Breast epithelium (tissue), 4 donors: ENCODE measurements at places on chromosomes 13 and 19. TPM values are rescaled to one million over a fixed set of nuclear protein-coding genes. Genes with fewer than 3 reads are reported as not detected.
A peak's percentile ranks its signal among the peaks of the same experiment; 100 is the strongest.

DNA sequence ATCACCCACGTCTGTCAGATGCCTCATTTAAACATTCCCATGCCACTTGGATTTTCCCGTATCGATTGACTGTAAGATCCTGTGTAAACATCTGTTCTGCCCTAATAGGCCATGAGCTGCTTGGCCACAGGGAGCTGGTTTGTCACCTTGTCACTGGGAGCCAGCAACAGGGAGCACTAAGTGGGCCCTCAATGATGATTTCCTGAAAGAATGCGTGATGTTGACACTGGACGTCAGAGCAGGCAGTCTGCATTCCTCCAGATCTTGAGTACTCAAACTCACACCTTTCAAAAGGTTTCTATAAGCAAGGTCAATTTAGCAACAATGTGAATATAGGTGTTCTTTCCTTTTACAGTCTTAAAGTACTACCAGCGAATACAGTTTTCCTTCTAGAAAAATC lies 78.8 kb downstream of the TUBGCP3 start:
- no peak overlapping the region for H3K27ac ChIP-seq
- no peaks in the 10 kb centered on the region for H3K4me1 ChIP-seq
- no peaks in the 10 kb centered on the region for H3K27me3 ChIP-seq
- H3K36me3 ChIP-seq = no peaks in the 10 kb centered on the region
- H3K4me3 ChIP-seq = no peak overlapping the region

DNA sequence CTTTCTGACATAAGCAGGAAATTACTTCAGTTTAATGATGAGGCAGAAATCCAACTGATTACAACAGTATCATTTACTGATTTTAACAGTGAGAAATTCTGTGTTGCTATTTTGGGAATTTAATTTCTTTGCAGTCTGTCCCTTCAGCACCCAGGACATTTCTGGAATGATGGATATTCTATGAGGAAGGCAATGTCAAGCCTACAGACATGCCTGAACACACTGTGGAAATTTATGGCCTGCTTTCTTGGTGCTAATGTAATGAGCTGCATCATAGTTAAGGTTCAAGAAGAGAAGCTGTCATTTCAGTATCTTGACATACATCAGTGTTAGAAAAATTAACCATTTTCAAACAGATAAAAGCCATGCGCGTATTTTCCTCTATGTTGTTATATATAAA lies 87.7 kb downstream of the SLITRK1 start:
- no peak for DNase-seq
- no peaks in the 10 kb centered on the region for H3K36me3 ChIP-seq
- H3K4me3 ChIP-seq = no peak overlapping the region
- H3K27me3 ChIP-seq = no peaks in the 10 kb centered on the region
- no peak overlapping the region for H3K27ac ChIP-seq

- H3K27ac ChIP-seq = no peak overlapping the region
- H3K4me3 ChIP-seq = no peak overlapping the region
- no peaks in the 10 kb centered on the region for H3K36me3 ChIP-seq
- DNase-seq = no peak
Observed at GRCh38 chr19:16591803-16592556, 19.8 kb upstream of the SLC35E1 start.

GRCh38 chr13:111539791-111540446 lies 219.5 kb downstream of the TEX29 start:
- no peak overlapping the region for H3K27ac ChIP-seq
- H3K4me3 ChIP-seq = no peak overlapping the region
- H3K4me1 ChIP-seq = no peaks in the 10 kb centered on the region
- no peaks in the 10 kb centered on the region for H3K36me3 ChIP-seq
- DNase-seq = no peak

GRCh38 chr13:25170554-25171111 lies 1.5 kb downstream of the AMER2 start:
- H3K4me1 ChIP-seq = no peaks in the 10 kb centered on the region
- H3K27me3 ChIP-seq = peaks cover 3% of the 10 kb centered on the region
- no peak overlapping the region for H3K27ac ChIP-seq
- peak overlapping the region; percentile 43 for H3K4me3 ChIP-seq
- H3K36me3 ChIP-seq = no peaks in the 10 kb centered on the region

DNA sequence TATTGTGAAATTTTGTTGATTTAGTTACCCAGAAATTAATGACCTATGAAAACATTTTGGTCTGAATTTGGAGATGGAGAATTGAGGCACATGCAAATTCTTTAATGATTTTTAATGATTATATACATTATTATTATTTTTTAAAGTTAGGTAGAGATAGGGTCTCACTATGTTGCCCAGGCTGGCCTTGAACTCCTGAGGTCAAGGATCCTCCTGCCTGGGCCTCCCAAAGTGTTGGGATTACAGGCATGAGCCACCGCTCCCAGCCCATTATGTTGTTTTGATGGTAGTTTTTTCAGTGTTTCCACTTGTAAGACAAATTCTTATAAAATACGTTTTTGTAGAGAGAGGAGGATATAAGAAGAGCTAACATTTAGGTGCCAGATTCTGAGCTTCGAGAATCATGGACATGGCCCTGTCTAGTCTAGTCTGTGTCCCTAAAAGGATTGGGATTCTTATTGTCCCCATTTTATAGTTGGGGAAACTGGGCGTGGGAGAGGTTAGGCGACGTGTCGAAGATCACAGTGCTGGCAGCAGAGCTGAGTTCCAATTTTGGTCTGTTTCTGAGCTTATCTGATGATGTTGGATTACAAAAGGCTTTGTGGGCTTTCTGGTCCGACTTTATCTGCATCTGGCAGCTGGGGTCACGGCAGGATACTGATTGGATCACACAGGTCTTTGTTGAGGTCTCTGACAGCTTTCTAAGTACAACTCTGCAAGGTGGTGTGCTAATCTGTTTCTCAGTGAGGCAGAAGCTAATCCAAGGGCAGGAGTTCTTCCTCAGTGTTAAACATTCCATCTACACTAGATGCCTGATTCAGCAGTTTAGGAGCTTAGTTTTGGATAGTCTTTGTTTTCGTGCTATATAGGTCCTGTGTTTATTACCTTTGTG lies 7.5 kb upstream of the WDR88 start:
- DNase-seq = no peak
- H3K36me3 ChIP-seq = peaks cover 10% of the 10 kb centered on the region
- no peaks in the 10 kb centered on the region for H3K27me3 ChIP-seq
- no peaks in the 10 kb centered on the region for H3K4me1 ChIP-seq
- no peak overlapping the region for H3K4me3 ChIP-seq
- no peak overlapping the region for H3K27ac ChIP-seq

- H3K27me3 ChIP-seq = no peaks in the 10 kb centered on the region
- no peaks in the 10 kb centered on the region for H3K4me1 ChIP-seq
- no peak overlapping the region for H3K27ac ChIP-seq
- peak overlapping the region; percentile 43 for H3K4me3 ChIP-seq
- H3K36me3 ChIP-seq = no peaks in the 10 kb centered on the region
- no peak for DNase-seq
Observed at GRCh38 chr19:23956051-23956450, 41.4 kb downstream of the ZNF726 start.

DNA sequence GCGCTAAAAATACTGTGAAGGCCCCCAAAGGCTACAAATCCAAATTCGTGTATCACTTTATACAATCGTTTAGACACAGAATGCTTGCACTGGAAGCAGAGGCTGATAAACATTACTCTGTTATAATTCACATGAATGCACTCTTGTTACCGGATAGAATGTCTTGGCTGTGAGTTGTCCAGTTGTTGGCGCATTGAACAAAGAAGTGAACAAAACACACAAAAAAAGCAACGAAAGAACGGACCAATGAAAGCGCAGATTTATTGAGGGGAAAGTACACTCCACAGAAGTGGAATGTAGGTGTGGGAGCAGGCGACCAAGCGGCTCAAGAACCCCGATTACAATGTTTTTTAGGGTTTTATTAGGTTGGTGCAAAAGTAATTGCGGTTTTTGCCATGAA lies 529 bp upstream of the ZNF418 start:
- no peaks in the 10 kb centered on the region for H3K4me1 ChIP-seq
- peaks cover 1% of the 10 kb centered on the region for H3K36me3 ChIP-seq
- no peak overlapping the region for H3K4me3 ChIP-seq
- no peaks in the 10 kb centered on the region for H3K27me3 ChIP-seq
- H3K27ac ChIP-seq = no peak overlapping the region

DNA sequence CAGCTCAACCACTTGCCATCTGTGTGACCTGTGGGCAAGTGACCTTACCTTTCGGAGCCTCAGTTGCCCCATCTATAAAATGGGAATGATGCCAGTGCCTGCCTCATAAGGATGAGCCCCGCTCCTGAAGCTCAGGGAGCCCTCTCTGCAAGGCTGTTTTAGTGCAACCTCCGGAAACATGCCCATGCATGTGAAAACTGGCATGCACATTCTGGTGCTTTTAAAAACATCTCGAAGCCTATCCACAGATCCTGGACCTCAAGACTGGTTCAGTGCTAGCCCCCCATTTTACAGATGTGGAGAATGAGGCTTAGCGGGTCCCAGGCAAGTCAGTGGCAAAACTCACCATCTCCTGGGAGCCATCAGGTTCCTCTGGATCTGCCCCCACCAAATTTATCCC lies 5.6 kb downstream of the CADM4 start:
- no peaks in the 10 kb centered on the region for H3K36me3 ChIP-seq
- H3K27ac ChIP-seq = peak overlapping the region; percentile 86
- peak overlapping the region; percentile 58 for H3K4me3 ChIP-seq
- H3K27me3 ChIP-seq = no peaks in the 10 kb centered on the region
- no peak for DNase-seq
- no peaks in the 10 kb centered on the region for H3K4me1 ChIP-seq

GRCh38 chr19:17183858-17184321 lies 31.3 kb upstream of the USE1 start:
- DNase-seq = no peak
- no peak overlapping the region for H3K27ac ChIP-seq
- H3K27me3 ChIP-seq = no peaks in the 10 kb centered on the region
- no peaks in the 10 kb centered on the region for H3K36me3 ChIP-seq
- no peak overlapping the region for H3K4me3 ChIP-seq

DNA sequence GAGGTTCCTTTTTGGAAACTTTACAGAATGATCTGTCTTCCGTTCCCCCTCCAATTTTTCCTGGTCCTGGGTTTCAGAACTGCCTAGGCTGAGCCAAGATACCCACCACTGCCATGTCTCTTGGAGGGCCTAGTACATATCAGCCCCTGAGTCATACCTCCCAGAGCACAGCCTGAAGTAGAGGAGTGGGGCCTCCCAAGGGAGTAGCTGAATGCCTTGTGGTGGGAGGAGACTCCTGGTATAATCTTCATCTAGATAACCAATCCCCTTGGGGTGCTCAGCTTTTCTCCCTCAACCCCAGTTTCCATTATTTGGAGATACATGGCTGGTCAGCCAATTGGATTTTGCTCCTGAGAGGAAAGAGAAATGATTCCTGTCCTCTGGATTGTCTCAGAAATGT lies 30.3 kb downstream of the ZNF763 start:
- DNase-seq = no peak
- no peaks in the 10 kb centered on the region for H3K4me1 ChIP-seq
- H3K4me3 ChIP-seq = no peak overlapping the region
- H3K27me3 ChIP-seq = no peaks in the 10 kb centered on the region
- no peak overlapping the region for H3K27ac ChIP-seq
- no peaks in the 10 kb centered on the region for H3K36me3 ChIP-seq

- no peak overlapping the region for H3K27ac ChIP-seq
- H3K4me1 ChIP-seq = no peaks in the 10 kb centered on the region
- no peaks in the 10 kb centered on the region for H3K36me3 ChIP-seq
Observed at GRCh38 chr19:1461862-1462261, 11.9 kb downstream of the APC2 start.

GRCh38 chr13:73903561-73903960 lies 230.6 kb downstream of the KLF12 start:
- H3K4me3 ChIP-seq = no peak overlapping the region
- H3K27ac ChIP-seq = no peak overlapping the region
- no peak for DNase-seq
- no peaks in the 10 kb centered on the region for H3K27me3 ChIP-seq
- no peaks in the 10 kb centered on the region for H3K36me3 ChIP-seq

DNA sequence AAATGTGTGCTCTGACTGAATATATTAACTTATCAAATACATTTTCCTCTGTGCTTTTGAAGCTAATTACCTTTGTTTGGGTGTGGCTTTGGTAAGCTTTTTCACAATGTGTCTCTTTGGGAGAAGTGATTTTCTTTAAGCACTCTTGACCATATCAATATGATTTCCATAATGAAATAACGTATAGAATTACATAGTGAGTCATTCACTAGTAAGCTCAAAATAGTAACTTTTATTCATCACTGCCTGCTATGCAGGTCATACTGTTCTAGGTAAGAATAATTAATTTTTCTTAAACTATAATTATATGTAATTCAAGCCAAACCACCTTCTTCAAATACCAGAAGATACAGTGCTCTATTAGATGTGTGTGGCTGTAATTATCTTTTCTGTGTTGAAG lies 480.7 kb downstream of the MYO16 start:
- H3K4me3 ChIP-seq = no peak overlapping the region
- no peak overlapping the region for H3K27ac ChIP-seq
- DNase-seq = no peak
- no peaks in the 10 kb centered on the region for H3K27me3 ChIP-seq

DNA sequence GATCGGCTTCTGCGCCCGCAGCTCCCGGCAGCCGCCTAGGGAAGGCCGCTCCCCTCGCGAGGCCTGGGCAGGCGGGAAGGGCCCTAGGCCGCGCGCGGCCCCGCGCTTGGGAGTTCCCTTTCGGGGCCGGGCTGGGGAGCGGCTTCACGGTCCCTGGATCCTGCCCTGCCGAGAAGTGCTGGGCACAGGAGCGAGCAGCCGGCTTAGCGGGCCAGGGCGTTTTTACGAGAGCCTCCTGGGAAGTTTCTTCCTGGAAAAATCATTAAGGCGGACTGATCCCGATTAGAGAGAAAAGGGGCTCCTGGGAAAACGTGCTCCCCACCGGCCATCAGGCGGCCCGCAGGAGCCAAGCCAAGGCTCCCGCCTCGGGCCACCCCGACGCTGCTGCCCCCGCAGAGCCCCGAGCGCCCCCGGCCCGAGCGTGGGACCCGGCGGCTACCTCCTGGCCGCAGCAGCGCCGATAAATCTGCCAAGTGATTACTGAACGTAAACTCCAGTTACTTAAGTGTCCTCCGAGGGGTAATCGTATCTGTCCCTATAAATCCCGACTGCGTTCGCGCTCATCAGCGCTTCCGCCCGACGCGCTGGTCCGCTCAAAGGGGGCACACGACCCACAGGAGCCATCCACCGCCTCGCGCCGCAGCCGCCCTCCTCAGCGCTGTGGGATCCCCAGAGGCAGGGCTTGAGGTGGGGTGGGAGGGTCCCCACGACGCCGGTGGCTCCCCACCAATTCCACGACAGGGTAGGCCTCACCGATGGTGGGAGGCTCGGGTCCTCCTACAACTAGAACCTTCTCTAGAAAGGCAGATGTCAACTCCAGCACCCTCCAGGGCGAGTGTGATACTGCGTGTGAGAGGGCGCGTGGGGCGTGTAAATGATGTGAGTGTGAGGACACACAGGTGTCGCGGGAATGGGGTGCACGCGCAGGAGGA lies 2.8 kb downstream of the ZIC5 start:
- no peak overlapping the region for H3K27ac ChIP-seq
- no peaks in the 10 kb centered on the region for H3K36me3 ChIP-seq
- peaks cover 21% of the 10 kb centered on the region for H3K27me3 ChIP-seq
- DNase-seq = no peak
- peak overlapping the region; percentile 32 for H3K4me3 ChIP-seq

- H3K36me3 ChIP-seq = no peaks in the 10 kb centered on the region
- DNase-seq = no peak
- H3K4me1 ChIP-seq = no peaks in the 10 kb centered on the region
- H3K27me3 ChIP-seq = no peaks in the 10 kb centered on the region
- no peak overlapping the region for H3K4me3 ChIP-seq
Observed at GRCh38 chr19:46646402-46646801, 10.4 kb upstream of the GNG8 start.

SPHK2 gene
- total RNA-seq = 10.5 TPM

KCTD4 gene
- not detected for total RNA-seq

KLK2 gene
- total RNA-seq = 14.7 TPM

LRRC63 gene
- 0.16 TPM for total RNA-seq

CEACAM8 gene
- total RNA-seq = not detected

ZNF653 gene
- total RNA-seq = 3.4 TPM

FGF22 gene
- total RNA-seq = 0.33 TPM

THAP8 gene
- 8.6 TPM for total RNA-seq

PLEKHA4 gene
- total RNA-seq = 25.6 TPM

ZNF528 gene
- total RNA-seq = 29.0 TPM

TMEM255B gene
- 11.8 TPM for total RNA-seq
